ENCODE measurements at places on chromosomes 6 and 20.

DNA sequence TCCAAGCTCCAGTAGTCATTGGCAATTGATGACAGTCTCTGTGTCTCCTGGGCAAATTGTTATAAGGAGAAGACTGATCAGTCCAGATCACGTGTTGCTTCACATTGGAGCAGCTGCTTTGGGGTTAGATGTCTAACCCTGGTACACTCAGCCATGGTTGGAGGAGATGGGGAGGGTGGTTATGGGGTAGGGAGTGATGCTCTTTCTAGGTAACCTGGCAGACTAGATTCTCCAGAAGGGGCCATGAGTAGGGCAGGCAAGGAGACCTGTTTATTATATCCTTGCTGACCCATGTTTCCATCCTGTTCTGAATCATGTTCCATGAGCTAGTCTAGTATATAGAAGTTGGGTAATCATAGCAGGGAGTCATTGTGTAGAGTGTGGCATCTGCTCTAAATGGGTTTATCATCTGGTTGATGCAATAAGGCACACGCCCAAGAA, 50.8 kb upstream of the BACH2 start:
- no peak for DNase-seq

- DNase-seq, result no peak
These were observed 59.6 kb downstream of the DHX35 start for GRCh38 chr20:39021748-39022147.

DNA sequence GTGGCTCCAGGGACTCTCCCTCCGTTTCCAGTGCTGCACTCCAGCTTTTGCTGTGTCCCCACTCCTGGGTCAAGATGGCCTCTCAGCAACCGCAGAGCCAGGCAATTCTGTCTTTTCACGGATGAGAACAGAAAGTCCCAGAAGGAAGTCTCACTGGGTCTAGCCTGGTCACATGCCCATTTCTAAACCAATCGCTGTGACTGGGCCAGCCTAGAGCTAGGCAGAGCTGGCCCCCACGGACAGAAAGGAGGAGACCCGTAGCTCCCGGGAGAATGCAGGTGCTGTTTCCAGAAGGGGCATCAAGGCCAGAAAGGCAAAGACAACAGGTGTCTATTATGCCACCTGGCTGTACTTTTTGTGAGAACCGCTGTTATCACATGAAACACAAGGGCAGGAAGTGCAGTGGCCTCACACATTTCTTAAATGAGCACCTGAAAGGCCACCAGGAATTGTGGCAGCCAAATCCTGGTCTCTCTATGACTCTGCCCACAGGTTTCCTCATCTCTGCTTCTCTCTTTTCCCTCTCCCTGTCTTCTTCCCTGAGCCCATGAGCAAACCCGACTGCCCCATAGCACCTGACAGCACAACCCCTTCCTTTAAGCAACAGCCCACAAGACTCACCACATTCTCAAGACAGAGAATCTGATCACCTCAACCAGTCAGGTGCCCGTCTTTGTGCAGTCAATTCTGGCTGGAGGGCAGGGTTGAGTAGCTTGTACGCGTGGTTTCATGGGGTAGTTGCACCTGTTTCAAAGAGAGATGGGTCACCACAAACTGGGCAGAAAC, 37.1 kb upstream of the B4GALT5 start:
- no peak for DNase-seq

DNA sequence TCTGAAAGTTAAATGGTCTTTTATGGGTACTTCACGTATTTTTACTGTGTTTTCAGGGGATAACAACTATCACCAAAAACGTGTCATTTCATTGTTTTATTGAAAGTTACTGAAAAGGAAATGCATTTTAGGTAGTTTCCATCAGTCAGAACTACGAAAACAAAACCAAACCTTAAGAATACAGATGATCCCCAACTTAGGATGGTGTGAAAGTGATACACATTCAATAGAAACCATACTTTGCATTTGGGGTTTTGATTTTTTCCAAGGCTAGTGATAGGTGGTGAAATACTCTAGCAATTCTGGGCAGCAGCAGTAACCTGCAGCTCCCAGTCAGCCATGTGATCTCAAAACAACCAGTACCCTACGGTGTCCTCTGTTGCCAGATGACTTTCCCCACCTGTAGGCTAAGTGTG, 25.9 kb upstream of the EFHC1 start:
- DNase-seq, result no peak

- DNase-seq, result no peak
These were observed 87.6 kb upstream of the GCM1 start for GRCh38 chr6:53236241-53236640.

GRCh38 chr20:31869673-31869941, 720 bp downstream of the DUSP15 start:
- no peak for DNase-seq

- DNase-seq, result no peak
These were observed 85.6 kb downstream of the MRPL14 start for GRCh38 chr6:44041461-44042260.

DNA sequence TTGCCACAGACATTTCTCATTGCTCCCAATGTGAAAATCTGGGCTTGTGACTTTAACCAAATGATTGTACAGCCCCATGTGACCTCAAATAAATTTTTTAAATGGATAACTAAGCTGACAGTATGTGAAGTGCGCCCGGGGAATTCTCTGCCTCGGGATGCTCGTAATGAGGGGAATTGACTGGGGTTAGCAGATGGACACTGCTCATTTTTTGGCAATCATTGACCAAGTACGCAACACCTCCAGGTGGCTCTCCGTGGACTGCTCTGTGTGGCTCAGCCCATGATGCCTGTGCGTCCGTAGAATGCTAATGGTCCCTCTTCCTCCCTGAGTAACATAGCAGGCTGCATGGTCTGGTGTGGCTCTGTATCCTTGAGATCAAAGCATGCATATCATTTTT, 42.4 kb downstream of the FARS2 start:
- DNase-seq, result no peak
